Epithelial cell of proximal tubule (primary cell): ENCODE measurements at places on chromosomes 11 and 22.

- no peak for DNase-seq
These were observed 117.4 kb upstream of the BID start for GRCh38 chr22:17891481-17892167.

DNA sequence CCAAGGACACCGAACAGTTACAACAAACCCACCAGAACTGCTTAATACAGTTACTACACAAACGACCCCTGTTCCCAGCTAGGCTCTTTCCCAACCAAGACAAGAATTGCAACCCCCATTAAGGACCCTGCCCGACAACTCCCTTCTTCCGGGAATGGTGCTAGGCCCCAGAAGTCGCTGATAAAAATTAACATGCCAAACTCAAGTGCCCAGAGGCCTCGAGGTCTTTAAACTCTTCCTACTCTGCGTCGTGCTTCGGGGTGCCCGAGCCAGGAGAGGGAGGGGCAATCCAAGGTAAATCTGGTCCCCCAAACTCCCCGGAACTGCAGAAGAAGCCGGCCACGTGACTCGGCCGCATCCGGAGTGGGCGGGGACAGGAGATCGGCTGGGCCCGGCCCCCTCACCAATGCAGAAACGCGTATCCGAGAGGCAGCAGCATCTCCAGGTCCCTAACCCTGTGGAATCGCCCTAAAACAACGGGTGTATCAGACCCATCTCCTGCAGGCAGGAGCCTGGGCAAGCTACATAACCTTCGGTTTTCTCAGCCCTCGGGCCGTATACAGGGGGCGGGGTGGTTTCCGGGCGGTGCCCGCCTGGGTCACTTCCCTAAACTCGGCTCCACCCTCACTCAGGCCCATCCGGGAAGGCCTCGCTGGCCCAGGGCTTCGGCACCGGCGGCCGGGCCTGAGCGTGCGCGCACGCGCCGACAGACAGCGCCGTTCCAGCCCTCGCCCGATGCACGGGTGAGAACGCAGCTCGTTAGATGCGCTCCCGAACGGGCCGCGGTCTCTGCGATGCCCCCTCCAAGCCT lies 1.1 kb downstream of the CFL1 start:
- DNase-seq = no peak

DNA sequence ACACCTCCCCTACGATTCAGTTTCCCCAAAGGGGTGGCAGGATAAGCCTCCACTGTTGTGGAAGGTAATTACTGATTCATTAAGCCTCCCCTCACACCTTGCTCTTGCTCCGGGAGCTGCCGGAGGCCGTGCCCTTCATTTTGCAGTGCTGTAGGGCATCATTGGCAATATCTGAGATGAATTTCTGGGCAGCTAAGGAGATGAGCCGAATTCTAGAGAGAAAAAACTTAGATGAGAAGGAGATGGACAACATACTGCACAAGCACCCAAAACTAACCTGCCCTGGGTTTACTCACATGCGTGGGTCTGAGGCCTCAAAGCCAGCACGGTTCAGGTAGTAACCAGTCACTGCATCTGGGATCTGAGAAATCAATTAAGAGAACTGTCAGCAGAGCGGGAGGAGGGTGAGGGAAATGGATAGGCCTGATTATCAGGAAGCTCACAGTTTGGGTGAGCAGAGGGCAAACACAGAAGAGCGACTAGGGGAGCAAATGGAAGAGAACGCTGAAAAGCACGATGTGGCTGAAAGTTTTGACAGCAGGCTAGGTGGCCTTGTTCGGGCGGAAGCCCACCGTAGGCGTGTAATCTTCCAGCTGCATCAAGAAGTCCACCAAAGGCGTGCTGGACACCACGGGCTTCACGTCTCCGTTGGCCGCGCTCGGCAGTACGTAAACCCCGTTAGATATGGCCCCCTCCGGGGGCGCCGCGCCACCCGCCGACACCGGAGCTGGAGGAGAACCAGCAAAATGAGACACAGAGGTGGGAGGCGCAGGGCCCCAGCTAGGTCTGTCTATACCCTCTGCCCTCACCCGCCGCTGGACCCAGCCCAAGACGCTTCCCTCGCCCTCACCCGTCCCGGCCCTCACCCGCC lies 689 bp downstream of the TAF10 start:
- DNase-seq = no peak

DNA sequence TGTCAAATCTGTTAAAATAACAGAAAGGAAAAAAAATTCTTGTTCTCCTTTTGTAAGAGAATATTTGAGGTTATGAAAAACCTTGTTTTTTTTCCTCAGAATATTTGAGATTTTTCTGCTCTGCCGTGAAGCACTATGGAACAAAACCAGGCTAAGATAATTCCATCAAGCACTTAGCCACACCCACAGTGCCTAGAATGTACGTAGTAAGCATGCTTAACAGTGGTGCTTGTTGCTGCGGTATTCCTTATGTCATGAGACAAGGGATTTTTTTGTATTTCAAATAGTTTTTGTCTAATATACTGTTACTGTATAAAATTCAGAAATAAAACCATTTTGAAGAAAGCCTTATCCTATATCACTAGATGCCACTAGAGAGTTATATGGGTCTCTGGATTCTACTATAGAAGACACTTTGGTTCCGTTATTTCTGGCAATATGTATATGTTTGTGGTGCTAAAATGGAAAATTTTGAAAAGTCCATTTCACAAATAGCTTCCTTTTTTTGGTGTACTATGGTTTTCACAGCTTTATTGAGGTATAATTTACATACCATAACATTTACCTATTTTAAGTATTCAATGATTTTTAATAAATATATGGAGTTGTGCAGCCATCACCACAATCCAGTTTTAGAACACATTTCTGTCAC lies 23.7 kb downstream of the PDHX start:
- DNase-seq = no peak

DNA sequence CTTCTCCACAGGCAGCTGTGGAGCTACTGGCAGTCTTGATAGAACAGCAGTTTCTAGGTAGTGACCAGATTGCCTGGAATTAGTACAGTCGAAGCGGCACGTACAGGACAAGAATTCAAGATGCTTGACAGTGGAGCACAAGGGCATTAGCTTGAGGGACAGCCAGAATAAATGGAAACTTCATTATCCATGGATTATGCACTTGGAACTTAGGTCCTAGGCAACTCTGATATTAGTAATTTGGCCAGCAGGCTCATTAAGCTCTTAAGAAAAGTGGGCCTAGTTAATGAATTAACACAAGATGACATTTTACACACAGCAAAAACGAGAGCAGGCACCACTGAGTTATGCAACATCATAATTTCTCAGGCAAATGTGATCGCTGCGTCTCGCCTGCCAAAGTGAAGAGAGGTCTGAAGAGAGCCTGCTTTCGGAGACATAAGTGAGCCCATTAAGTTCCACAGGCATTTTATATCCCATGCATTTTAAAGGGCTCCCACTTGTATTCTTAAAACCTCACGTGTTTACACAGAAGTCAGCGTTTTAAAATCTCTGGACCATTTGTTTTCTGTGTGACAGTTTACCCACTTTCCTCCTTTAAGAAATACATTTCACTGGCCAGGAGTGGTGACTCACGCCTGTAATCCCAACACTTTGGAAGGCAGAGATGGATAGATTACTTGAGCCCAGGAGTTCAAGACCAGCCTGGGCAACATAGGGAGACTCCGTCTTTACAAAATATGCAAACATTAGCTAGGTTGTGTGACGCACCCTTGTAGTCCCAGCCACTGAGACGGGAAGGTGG lies 66.2 kb downstream of the COMMD9 start:
- peak; percentile 27 for DNase-seq

DNA sequence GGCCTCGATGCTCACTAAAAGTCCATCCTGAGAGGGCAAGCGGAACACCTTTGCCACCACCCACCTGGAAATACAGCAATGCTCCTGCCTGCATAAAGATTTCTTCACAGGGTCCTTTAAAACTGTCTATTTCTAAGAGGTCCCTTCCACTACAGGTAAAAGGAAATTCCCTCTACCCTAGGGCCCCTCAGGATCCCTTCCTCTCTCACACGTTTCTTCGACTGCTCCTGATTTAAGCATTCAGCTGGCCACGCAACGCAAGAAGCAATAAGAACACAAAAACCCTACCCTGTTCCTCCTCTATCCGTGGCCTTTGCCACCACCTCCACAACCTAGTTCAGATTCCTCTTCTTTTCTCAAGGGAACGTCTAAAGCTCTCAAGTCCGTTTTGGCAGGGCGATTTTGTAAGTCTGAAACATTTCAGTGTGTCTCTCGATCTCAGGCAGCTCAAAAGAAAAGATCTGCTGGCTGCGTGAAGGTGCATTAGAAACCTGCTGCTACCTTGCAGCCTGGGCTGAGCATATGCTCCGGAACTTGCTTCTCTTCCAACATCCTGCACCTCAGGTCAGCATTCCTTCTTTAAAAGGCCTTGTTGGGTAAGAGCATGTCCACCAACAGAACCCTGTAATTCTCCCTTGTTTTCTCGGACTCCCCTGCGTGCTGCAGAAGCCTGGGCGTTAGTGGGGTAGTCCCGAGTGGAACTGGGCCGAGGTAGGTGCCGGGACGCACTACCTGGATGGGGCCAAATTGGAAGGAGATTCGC lies 1.6 kb downstream of the LGR4 start:
- no peak for DNase-seq

- DNase-seq = no peak
These were observed 88.4 kb downstream of the PDE2A start for GRCh38 chr11:72585762-72586311.

GRCh38 chr22:49534386-49534785 lies 293.3 kb downstream of the BRD1 start:
- no peak for DNase-seq

GRCh38 chr22:47082505-47082904 lies 320.1 kb downstream of the TBC1D22A start:
- DNase-seq = no peak

GRCh38 chr11:5605849-5606248 lies 9.4 kb downstream of the TRIM6 start:
- DNase-seq = no peak

DNA sequence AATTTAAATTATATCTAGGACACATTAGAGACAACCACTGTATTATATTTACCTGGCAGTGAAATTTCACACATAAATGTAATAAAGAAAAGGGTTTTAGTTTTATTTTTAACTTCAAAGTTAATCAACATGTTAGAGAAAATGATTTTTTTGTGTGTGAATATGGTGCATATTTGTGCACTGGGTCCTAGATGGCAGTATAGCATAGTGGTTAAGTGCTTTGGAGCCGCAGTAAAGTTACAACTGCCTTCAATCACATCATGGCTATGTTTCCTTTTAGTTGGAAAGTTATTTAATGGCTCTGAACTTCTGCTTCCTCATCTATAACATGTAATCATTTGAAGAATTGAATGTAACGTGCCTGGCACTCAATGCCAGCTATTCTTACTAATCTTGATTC lies 108.9 kb upstream of the DDI1 start:
- DNase-seq = no peak
